ENCODE measurements at places on chromosomes 2 and 18.

- no peak for DNase-seq
These were observed 30.9 kb downstream of the SLC4A3 start for GRCh38 chr2:219658196-219658846.

DNA sequence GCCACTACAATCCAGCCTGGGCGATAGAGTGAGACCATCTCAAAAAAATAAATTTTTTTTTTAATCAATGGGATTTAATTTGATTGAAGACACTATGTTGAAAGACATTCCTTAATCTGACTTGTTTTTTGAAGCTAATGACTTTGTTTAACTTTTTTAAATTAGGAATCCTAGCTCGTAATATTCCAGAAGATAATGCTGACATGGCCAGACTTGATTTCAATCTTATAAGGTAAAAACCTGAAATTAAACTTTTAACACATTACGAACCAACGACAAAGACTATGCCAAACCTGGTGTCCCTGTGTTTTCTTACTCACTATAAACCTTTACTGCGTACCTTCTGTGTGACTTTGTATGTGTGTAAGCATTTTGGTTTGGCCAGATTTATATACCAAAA is 7.6 kb downstream of the ATIC start:
- no peak for DNase-seq

- DNase-seq, result no peak
These were observed 88.4 kb downstream of the CABLES1 start for GRCh38 chr18:23223641-23224040.

DNA sequence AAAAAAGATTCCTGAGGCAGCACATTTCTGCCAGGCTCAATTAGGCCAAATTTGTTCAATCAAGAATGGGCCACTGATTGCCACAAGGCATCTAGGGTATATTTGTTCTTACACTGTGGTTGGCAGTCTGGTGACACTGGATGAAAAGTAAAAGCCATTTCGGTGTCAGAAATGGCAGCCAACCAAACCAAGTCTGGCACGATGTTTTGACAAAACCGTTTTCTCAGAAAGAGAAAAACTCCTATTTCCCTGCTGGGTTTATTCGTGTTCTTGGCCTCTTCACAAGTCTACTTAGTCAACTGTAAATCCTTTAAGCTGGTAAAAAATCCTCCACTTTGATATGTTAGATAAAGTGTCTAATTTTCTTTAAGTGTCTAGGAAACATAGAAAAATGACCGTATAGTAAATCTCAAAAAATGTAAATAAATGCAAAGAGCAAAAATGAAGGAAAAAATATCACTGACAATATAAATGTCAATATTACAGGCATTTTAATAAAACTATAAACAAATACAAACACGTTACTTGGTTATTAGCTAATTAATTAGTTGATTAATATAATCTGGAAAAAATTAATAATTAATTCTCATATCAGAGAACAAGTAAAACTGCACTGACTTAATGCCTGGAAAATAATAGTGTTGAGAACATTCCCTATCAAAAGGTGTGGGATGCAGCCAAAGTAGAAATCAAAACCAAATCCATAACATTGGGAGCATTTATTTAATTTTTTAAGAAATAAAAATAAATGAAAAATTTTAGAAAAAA is 182.0 kb upstream of the ZNF804A start:
- no peak for DNase-seq

GRCh38 chr2:109669731-109670130 is 55.6 kb downstream of the SOWAHC start:
- DNase-seq, result no peak

- DNase-seq, result no peak
These were observed 26.6 kb downstream of the MEP1B start for GRCh38 chr18:32216390-32216789.

DNA sequence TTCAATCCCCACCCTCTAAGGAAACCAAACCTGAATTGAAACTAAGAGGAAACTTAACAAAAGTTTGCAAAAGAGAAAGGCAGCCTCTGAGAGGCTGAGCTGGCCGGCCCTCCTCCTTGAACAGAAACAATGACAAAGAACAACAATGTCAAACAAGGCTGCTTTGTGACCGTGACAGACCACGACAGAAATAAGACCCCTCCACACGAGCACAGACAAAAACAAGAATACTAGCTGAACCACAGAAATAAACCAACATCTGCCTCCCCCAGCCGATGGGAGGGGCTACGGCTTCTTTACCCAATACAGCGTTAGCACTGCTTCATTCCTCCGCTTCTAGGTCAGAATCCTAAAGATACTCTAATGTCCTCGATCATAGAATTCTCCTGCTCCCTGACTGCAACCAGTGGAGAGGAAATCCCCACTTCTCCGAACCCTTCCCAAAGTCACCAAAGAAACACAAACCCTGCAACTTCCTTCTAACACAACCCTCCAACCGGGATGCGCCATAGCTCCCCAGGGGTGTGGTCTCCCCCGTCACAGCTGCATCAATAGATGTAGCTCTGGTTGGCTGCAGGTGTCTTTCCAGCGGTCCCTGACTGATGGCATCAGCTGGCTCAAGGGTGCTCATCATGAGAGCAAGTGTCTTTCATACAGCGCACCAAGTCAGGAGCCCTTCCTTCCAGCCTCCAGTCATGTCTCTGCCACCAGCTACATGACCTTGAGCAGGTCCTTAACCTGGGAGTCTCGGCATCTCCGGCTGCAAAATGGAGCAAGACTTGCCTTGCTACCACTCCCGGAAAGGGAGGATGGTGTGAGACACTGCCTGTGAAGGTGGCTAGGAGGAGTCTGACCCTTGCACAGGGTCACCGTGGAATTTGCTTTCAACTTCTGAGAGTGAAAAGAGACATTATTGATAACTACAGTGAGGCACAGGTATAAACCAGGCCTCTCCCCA is 198.6 kb downstream of the HAUS1 start:
- DNase-seq, result no peak

DNA sequence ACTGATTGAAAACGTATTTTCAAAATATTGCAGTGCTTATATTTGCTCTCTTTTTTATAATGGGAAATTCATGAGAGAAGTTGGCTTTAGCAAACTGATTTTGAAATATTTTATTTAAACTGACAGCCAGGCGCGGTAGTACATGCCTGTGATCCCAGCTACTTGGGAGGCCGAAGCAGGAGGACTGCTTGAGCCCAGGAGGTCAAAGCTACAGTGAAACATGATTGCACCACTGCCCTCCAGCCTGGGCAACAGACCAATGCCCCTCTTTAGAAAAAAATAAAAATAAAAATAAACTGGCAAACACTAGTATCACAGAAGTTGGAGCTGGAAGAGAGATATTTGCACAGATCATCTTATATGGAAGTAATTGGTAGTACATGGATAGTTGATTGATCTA is 20.7 kb downstream of the ZBTB7C start:
- DNase-seq, result no peak

GRCh38 chr18:22872900-22873537 is 60.1 kb upstream of the RBBP8 start:
- DNase-seq, result no peak

GRCh38 chr2:161199912-161200701 is 39.9 kb downstream of the TANK start:
- DNase-seq, result no peak

DNA sequence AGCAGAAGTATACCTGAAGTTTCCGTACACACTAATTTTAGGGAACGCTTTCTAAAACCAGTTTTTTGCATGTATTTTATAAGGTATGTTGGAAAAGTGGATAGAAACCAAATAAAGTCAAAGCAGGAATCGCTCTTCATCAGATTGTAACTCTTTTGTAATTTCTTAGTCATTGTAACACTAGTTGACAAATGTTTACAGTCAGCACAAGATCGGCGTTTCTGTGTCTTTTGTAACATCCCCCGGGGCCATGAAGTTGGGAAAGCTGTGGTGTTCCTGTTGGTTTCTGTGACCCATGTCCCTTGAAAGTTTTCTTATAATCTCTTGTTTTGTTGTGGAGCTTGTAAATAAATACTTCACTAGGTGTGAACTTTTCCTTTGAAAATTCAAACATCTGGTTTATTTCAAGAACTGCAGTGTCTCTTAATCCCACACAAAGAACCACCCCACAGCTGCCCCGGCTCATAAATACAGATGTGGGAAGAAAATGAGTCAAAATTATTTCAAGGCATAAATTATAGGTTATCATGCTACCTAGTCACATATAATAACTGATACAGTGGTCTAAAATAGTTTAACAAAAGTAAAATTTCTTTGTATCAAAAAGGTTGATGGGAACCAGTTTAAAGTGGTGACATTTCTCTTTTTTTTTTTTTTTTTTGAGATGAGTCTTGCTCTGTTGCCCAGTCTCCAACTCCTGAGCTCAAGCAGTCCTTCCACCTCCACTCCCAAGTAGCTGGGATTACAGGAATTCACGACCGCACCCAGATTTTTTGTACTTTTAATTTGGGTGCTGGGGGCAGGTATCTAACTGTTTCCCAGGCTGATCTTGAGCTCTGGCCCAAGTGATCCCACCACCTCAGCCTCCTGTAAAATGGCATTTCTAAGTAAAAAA is 751 bp upstream of the NMI start:
- no peak for DNase-seq
